Chondrocyte (in vitro differentiated cells): ENCODE measurements at places on chromosomes 3 and 15.

- DNase-seq = peak; percentile 89
These were observed 36.1 kb downstream of the KLHL25 start for GRCh38 chr15:85758655-85758978.

- no peak for DNase-seq
These were observed 15.8 kb upstream of the NFKBIZ start for GRCh38 chr3:101833446-101833974.

- no peak for DNase-seq
These were observed 713.6 kb downstream of the NSUN3 start for GRCh38 chr3:94776401-94776915.

GRCh38 chr3:123141276-123141675, 60.5 kb upstream of the SEC22A start:
- peak; percentile 54 for DNase-seq

DNA sequence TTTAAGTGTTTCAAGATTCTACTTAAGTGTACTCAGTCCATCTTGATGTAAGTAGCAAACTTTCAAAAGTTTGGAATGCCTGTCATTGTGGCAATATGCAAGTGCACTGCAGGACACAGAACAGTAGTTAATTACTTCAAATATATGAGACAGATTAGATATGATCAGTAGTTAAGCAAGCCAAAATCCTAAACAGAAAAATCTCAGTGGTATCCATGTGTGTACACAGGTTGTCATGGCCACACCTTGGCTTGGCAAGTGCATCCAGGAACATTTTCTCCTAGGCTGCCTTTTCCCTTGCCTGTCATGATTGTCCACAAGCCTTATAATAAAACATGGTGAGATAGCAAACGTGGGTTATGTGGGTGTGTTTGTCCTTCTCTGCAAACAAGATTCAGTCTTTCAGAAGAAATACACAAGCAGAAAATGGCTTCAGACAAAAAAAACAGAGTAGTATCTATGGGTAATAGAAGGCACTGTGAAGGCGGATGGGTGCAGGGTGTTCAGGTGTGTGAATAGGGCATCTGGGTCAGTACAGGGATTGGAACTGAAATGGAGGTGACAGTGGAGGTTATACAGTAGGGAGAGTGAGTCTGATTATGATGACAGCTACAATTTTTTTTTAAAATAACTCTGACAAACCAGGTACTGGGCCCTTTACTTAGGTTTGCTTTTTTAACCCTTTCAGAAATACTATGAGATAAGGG, 229.0 kb upstream of the LRIG1 start:
- no peak for DNase-seq

DNA sequence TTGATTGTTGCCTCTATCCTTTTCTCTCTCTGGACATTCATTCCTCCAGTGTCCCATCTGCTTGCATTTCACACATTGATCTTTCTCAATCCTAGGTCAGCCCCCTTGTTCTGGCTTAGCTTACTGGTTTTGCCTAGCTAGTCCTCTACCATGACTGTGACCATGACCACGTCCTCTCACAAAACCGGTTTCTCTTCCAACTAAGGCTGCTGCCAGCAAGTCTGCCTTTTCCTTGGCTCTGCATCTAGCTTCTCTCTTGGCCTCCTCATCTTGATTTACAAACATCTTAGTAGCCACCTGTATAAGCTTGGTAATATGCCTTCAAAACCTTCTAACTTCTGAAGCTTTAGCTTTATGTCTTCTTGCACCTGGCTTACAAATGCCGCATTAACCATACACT, 167.2 kb downstream of the STXBP5L start:
- no peak for DNase-seq

- no peak for DNase-seq
These were observed 620.3 kb downstream of the FHIT start for GRCh38 chr3:60630953-60631352.

DNA sequence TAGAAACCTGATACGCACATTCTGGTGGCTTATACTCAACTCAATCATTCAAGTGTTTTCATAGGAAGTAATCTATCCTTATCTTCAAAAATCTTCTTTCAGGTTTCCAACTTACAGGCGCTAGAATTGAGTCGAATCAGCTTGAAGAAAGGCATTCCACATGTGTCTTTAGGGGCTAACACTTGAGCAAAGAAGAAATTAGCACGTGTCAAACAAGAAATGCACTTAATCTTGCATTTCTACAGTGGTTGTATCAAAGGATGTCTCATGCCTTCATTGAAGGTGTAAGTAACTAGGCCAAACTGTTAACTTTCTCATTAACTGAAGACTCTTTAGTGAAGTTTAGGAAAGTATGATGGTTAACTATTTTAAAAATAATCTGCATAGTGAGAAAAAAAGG, 557.6 kb downstream of the MAGI1 start:
- DNase-seq = no peak

GRCh38 chr15:56832125-56832524, 86.3 kb upstream of the TCF12 start:
- no peak for DNase-seq

DNA sequence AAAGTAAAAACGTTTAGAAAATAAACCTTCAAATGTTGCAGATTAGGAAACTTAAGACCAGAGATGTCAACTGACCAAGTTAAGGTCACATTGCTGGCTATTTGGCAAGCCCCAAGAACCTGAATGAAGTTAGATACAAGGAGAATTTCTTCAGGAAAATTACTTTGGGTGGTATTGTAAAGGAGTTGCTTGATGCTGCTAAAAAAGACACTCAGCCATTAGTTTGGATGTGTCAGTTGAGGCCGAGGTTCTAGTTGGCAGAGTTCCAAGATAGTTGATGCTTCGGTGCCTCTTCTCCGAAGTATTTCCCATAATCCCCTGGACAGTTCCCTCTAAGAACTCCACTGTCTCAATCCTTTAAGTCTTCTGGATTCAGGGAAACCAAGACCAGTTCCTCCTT, 24.3 kb downstream of the SIAH2 start:
- DNase-seq = no peak

DNA sequence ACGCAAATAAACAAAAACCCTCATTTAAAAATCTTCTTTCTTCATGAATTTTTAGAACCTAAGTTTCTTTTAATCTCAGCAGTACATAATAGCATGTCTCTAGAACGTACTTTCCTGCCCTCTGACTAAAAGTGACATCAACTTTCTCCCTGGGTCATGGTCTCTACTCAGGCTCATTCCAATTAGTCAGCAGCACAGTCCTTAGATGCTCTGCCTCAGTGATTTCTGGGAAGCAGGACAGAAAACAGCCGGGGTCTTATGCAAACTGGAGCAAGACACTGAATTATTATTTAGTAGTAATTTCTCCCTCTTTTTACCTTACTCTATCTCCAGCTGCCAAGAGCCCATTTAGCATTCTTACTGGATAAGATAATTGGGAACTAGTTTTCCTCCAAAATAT, 365.2 kb downstream of the TUSC7 start:
- DNase-seq = no peak

GRCh38 chr3:170502297-170502696, 83.6 kb downstream of the SLC7A14 start:
- no peak for DNase-seq

DNA sequence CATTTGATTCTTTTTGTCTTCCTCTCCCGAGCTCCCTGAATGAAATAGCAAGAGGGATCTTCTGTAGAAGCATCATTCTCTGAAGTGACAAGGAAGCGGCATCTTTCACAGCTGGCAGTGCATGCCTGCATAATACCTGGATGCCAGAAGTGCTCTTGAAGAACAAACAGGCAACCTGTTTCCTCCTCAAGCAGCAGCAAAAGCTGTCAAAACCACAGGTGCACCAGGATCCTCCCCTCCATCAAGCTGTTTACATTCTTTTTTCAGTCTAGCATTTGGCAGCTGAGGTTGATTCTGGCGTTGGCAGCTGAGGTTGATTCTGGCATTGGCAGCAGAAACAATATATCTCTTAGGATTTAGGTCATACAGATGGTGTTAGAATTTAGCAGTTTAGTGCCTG, 979.0 kb downstream of the TUSC7 start:
- no peak for DNase-seq

- no peak for DNase-seq
These were observed 154.8 kb downstream of the ADAMTS17 start for GRCh38 chr15:100186960-100187359.
